ENCODE measurements at places on chromosomes 12 and 14.

- H3K4me3 ChIP-seq, result peak overlapping the region; percentile 51
- peak overlapping the region; percentile 89 for H3K27ac ChIP-seq
- H3K27me3 ChIP-seq, result no peaks in the 10 kb centered on the region
- peaks cover 53% of the 10 kb centered on the region for H3K4me1 ChIP-seq
Measured at GRCh38 chr12:11731042-11731357, 81.5 kb downstream of the ETV6 start.

DNA sequence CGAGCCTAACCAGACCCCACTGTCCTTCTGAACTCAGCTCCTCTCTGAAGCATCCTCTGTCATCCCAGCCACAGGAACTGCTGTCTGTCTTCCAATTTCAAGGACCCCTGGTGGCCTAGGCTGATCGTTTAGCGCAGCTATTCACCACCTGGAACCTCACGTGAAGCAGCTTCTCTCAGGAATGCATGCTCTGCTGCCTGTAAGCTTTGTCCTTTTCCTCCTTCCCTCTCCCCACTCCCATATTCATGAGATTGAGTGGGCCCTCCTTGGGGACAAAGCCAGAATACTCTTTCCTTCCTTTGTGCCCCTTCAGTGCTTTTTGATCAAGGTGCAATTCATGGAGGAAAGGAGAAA, 17.2 kb downstream of the DPF3 start:
- no peak overlapping the region for H3K4me3 ChIP-seq
- H3K27ac ChIP-seq, result no peak overlapping the region
- no peaks in the 10 kb centered on the region for H3K4me1 ChIP-seq
- H3K36me3 ChIP-seq, result no peaks in the 10 kb centered on the region
- no peaks in the 10 kb centered on the region for H3K27me3 ChIP-seq

- no peak overlapping the region for H3K27ac ChIP-seq
- H3K27me3 ChIP-seq, result no peaks in the 10 kb centered on the region
- H3K4me3 ChIP-seq, result no peak overlapping the region
Measured at GRCh38 chr14:34933301-34933700, 49.5 kb upstream of the SRP54 start.

DNA sequence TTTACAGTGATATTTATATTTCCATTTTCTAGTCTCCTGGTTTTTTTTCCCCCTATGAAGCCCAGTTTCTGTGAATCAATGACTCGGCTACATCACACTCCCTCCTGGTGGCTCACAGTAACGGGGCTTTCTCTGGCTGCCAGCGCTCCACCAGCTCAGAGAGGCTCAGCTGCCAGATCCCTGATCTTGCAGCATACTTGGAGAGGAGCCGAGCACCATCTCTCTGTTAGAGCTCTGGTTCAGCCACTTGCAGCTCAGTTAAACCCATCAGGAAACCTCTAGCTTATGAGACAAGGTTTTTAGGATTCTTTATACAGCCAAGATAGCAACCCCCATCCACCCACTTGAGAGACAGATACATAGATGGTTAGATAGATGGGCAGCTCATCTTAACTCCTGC, 74.6 kb downstream of the CIT start:
- no peak overlapping the region for H3K27ac ChIP-seq
- H3K36me3 ChIP-seq, result no peaks in the 10 kb centered on the region
- no peaks in the 10 kb centered on the region for H3K27me3 ChIP-seq
- no peaks in the 10 kb centered on the region for H3K4me1 ChIP-seq

DNA sequence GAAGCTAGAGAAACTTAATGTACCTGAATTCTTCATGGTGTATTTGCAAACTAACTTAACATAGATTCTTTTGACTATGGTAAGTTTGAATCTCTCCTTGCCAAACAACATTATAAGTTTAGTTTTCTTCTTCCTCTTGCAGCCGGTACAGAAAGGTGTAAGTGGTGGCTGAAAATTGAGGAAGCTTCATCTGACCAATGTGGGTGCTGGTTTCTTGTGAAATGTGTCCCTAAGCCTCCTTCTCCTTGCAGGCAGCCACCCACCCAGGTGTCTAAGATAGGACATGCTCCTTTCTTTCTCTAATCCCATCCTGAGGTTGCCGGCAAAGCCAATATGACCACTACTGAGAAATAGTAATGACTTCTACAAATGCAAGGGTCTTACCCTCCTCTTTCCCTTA, 20.6 kb downstream of the GSG1 start:
- DNase-seq, result no peak
- peaks cover 5% of the 10 kb centered on the region for H3K4me1 ChIP-seq
- no peaks in the 10 kb centered on the region for H3K36me3 ChIP-seq
- no peak overlapping the region for H3K27ac ChIP-seq

- no peak overlapping the region for H3K4me3 ChIP-seq
- H3K27ac ChIP-seq, result no peak overlapping the region
- DNase-seq, result no peak
- no peaks in the 10 kb centered on the region for H3K4me1 ChIP-seq
- no peaks in the 10 kb centered on the region for H3K27me3 ChIP-seq
Measured at GRCh38 chr14:75851574-75851866, 130.3 kb downstream of the TGFB3 start.

DNA sequence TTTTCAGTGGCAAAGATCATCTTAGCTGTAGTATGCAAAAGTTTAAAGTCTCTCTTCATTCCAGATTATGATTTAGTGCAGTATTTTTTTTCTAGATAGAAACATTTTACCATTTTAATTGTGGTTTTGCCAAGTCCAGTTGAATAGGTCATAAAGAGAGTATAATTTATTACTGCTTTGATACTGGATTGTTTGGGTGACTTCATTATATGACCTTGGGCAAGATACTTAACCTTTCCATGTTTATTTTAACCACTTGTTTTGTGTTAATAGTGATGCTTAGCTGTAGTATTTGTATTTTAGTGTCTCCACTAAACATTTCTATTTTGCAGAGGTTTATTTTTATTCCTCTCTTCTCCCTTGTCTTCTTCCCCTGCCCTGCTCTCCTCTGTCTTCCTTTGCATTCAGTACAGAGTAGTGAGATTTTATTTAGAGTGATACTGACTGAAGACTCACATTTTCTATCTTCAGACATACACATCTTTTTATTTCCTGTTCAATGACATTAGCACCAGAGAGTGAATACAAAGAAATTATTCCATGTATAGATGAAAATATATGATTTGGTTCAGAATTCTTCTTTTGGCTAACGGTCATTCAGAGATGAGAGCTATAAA, 215.2 kb downstream of the ERC1 start:
- no peak for DNase-seq
- H3K36me3 ChIP-seq, result no peaks in the 10 kb centered on the region
- H3K4me3 ChIP-seq, result no peak overlapping the region
- peaks cover 12% of the 10 kb centered on the region for H3K4me1 ChIP-seq
- H3K27ac ChIP-seq, result no peak overlapping the region

- no peak overlapping the region for H3K27ac ChIP-seq
- no peaks in the 10 kb centered on the region for H3K36me3 ChIP-seq
- no peak for DNase-seq
- no peaks in the 10 kb centered on the region for H3K27me3 ChIP-seq
Measured at GRCh38 chr12:107362960-107363359, 269.6 kb upstream of the CRY1 start.
